ENCODE measurements at places on chromosomes 3 and 15.

DNA sequence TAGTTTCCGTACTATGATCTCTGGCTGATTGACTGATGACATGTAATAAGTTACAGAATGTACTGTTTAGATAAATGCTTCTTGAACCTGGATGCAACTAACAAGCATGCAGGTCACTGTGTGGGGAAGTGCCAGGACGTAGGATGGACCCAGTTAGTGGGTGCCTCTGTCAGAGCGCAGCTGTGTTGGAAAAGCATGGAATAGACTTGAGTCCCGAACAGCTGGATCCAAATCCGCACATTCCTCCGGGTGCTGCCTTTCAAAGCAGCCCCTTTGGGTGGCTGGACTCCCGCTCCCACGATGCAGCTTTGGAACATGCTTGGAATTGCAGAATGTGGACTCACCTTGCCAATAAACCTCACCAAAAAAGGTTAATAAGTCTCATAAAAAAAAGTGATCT, 35.5 kb upstream of the ALDH1A3 start:
- no peak for ATAC-seq

DNA sequence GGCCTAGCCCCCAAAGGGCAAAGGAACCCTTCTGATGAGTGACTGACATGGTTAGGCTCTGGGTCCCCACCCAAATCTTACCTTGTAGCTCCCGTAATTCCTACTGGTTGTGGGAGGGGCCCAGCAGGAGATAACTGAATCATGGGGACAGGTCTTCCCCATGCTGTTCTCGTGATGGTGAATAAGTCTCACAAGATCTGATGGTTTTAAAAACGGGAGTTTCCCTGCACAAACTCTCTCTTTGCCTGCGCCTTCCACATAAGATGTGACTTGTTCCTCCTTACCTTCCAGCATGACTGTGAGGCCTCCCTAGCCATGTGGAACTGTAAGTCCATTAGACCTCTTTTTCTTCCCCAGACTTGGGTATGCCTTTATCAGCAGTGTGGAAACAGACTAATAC, 16.9 kb downstream of the TKT start:
- ATAC-seq: no peak

DNA sequence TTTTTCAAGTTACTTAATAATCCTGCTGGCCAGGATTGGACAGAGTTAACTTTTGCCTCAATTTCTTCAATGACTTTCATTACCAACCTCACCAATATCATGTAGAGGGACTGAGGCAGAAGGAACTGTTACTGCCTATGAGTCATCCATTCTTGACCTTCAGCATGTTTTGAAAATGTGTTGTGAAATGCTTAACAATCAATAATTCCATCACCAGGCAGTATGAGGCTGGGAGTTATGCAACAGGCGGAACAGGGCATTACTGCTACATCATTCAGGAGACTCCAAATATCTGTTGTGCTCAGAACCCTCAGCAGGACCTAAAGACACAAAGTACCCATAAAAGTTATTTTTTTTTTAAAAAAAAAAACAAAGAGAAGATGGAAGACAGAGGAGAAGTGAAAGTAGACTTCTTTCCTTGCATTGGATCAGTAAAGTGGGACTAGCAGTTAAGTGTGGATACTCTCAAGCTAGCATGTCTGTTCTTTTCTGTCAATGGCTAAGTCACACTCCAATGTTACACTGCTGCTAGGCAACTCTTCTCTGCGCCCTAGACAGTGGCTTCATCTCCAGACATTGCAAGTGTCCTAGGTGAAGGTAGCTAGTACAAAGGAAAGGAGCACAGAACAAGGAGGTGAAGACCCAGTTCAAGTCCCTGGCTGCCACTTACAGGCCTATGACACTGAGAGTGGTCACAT, 184.9 kb upstream of the LPP start:
- no peak for ATAC-seq

GRCh38 chr3:8443829-8444791, 57.5 kb upstream of the LMCD1 start:
- no peak for ATAC-seq

- no peak for ATAC-seq
These were observed 13.4 kb downstream of the TMEM207 start for GRCh38 chr3:190436331-190436730.

DNA sequence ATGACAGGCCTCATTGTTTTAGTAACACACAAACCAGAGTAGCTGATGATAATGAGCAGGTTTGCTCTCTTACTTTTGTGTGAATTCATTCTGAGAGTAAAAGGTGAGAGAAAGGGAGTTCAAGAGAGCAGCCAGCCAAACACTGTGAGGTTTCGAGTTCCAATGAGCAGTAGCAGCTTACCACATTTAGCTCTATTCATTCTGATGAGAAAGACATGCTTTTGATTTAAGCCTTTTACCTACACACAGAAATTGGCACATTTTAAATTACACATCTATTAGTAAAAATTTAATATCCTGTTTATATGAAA, 28.0 kb downstream of the GLDN start:
- no peak for ATAC-seq

DNA sequence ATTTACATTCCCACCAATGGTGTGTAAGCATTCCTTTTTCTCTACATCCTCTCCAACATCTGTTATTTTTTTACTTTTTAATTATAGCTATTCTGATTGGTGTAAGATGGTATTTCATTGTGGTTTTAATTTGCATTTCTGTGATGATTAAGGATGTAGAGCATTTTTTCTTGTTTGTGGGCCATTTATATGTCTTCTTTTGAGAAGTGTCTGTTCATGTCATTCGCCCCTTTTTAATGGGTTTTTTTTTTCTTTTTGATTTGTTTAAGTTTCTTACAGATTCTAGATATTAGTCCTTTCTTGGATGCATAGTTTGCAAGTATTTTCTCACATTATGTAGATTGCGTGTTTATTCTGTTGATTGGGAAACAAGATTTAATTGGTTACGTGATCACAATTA, 14.2 kb downstream of the RAP2B start:
- no peak for ATAC-seq

DNA sequence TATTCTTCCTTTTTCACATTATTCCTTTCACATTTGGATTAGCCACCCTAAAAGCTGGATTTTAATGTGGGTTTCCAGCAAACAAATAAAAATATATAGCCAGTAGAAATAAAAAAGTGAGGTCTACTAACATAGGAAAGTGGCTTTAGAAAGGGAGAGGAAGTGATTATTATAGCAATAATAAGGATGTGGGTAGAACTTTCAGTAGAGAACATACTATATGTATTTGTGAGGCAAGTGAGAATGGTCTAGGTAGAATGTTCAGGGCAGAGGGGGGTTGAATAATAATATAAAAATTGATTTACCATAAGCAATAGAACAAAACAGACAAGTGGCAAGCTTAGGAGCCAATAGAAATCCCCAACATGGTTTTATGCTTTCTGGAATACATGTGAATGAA, 88.6 kb downstream of the NR1I2 start:
- ATAC-seq: no peak

- no peak for ATAC-seq
These were observed 30.1 kb downstream of the CFAP161 start for GRCh38 chr15:81163961-81164800.

Data from activated CD4-positive, CD25-positive, alpha-beta regulatory T cell treated with anti-CD3 and anti-CD28 coated beads, Interleukin-2, amount 50 U/mL, for 24 hours (primary cell).